ENCODE measurements at places on chromosomes 16 and 17.

DNA sequence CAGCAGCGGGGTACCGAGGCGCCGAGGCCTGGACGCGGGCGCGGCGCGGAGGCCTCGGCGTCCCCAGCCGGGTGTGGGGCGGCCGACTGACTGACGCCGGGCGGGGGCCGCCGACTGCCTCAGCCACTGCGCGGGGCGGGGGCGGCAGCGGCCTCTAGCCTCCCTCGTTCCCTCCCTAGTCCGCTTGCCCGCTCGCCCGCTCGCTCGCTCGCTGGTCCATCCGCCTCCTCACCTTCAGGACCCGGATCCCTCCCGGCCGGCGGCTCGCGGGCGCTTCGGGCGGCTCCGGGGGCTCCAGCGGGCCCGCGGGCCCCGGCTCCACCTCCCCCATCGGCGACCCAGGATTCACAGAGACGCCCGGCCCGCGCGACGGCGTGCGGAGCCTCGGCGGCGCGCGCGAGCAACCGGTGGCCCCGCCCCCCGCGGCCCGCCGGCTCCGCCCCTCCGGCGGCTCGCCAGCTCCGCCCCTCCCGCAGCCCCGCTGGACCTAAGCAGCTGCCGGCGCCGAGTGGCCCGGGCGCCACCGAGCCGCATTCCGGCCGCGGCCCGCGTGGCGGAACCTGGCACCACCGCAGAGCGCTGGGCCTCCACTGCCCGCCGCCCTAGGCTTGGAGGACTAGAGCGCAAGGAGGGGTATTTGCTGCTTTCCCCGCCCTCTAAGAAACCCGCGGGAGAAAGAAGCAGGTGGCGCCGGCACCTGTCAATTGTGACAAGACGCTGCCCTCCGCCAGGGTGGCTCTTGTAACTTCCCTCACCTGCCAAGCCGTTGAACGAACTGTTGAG, 773 bp downstream of the PHLPP2 start:
- DNase-seq, result peak; percentile 82

- DNase-seq, result no peak
These were observed 11.5 kb upstream of the BAHCC1 start for GRCh38 chr17:81383504-81384421.

DNA sequence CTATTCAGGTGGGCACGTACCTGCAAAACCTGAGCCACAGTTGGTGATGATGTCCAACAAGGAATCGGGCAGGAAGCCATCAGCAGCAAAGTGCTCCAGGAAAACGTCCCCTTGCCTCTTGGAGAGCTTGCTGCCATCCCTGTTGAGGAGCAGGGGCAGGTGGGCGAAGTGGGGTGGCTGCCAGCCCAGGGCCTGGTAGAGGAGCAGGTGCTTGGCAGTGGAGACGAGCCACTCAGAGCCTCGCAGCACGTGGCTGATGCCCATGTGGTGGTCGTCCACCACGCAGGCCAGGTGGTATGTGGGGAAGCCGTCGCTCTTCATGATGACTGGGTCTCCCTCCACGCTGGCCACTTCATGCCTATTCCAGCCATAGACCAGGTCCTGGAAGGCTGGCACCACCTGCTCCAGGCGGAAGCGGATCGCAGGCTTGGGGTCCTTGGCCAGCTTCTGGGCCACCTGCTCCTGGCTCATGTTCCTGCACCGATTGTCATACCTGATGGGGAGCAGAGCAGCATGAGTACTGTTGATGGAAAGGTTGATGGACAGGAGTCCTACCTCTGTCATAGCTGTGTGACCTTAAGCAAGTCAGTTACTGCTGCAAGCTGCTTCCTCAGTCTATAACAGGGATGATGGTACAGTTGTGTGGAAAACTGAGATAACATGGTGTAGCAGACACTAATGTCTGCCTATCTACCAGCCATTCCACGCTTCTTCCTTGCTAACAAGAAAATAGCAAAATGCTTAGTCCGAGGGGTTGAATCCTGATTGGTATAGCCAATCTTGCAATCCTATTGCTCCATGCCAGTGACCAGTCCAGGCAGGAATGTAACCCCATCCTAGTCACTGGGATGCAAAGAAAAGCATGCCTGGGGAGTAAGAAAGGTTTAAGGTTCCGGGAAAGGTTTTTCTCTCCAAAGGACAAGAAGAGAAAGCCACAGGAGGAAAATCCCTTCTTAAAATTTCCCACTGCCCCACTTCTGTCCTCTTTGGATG, 22.0 kb downstream of the EARS2 start:
- DNase-seq, result no peak

DNA sequence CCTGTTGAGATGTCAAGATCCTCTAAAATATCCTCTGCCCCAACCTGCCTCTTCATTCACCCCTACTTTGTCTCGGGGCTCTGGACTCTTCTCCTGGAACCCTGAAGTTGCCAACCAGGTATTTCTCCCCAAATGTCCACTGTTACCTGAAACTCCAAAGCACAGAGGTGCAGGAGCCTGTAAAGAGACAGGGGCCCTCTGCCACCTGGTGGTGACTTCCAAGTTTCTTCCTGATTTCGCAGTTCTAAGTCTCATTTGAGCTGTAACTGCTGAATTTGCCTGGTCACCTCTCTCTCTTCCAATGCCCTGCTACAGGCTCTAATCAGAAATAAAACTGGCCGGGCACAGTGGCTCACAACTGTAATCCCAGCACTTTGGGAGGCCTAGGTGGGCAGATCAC, 77.1 kb upstream of the RCVRN start:
- no peak for DNase-seq

DNA sequence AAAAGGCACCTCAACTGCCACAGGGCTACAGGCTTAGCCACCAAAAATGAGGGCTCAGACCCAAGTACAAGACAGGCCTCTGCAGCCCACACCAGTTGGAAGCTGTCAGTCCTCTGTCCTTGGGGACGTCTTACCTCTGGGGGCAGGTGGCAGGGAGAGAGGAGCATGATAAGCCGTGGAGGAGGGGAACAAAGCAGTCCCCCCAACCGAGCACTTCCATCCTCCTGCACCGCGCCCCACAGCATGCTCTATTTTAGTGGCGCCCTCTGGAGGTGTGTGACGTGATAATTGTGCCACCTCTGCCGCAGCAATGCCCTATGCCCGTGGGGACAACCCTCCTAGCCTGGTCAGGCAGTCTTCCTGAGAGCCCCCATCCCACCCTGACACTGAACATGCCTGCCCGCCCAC, 13.6 kb downstream of the G6PC3 start:
- DNase-seq, result peak; percentile 17

DNA sequence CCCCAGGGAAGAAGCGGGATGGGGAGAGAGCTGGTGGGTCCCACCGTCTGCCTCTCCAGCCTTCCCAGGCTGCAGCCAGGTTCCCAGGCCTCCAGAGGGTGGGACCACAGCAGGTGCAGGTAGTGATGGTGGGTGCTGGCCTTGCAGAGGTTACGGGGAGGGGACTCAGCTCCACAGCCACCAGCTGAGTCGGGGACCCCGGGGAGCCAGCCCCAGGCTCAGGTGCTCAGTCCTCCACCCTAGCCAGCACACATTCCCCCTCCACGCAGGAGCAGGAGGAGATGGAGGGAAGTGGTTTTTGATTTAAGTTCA, 5.0 kb downstream of the TP53I13 start:
- DNase-seq, result no peak

DNA sequence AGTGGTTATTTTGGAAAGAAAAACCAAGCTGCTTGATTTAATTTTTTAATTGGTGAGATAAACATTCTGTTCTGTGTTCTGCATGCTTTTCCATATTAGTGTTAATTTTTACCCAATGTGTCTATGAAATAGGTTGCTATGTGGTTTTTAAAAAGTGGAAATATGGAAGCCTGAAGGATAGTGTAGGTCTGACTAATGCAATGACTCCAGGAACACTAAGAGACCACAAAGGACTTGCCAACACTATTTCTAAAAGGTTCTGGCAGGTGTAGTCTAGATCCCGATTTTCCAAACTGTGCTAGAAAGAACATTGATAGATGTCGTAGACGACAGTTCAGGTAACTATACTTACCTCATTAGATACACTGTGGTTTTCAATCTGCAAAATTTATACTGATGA, 877.4 kb upstream of the GOT2 start:
- no peak for DNase-seq

DNA sequence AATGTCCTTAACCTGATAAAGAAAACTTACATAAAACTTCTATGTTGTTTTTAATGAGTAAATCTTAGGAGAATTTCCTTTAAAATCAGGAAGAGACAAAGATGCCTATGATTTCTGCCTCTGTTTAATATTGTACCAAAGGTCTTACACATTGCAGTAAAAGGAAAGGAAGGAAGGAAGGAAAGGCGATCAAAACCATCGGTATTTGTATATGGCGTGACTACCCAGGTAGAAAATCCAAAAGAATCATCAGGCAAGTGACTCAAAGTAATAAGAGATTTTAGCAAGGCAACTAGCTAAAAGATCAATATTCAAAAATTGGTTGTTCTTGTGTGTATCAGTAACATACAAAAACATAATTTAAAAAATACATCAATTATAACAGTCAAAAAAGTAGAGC, 3.5 kb downstream of the ICAM2 start:
- no peak for DNase-seq

GRCh38 chr17:38350035-38350434, 1.6 kb upstream of the SOCS7 start:
- DNase-seq, result no peak

GRCh38 chr17:62923258-62924150, 42.5 kb upstream of the TANC2 start:
- no peak for DNase-seq

DNA sequence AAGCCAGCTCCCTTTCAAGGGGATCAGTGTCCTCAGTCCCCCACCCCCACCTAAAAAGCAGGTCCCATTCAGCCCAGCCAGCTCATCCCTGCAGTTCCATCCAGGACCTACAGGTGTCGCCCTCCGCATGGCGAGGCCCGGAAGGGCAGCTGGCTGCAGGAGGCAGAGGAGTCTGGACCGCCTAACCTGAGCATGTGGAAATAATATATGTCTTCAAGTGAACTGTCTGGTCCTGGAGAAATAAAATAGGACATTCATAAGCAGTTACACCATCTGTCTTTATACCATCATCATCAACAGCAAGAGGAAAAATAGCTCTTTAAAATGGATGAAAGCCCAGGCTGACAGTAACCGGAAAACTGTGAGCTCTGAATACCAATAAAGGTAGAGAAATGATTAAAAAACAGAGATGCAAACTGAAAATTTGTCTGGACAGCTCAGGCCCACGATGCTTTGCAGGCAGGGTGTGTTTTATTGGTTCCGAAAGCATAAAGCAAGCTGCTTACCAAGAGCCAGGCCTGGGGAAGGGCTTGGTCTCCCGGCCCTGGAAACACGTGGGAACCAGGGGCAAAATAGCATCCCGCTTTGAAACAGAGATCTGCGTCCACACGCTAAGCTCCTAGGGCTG, 215.2 kb downstream of the ZFHX3 start:
- DNase-seq, result peak; percentile 60

DNA sequence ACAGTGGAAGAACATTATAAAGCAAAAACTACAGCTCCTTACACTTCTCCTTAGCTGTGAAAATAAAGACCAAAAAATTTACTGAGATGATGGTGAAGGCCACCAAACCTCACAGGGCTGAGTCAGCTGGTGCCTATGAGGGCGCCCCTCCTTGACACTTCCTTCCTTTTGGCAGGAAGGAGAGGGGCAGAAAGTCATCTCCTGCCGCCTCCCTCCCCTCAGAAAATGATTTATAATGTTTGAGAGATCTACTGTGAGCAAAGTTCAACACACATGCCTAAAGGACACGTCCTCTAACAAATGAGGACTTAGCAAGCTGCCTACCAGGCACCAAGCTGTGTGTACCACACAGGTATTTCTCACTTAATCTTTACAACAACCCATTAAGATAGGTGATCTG, 245.7 kb downstream of the PRKCA start:
- no peak for DNase-seq

GRCh38 chr17:21532763-21533385, 156.7 kb downstream of the KCNJ12 start:
- no peak for DNase-seq

DNA sequence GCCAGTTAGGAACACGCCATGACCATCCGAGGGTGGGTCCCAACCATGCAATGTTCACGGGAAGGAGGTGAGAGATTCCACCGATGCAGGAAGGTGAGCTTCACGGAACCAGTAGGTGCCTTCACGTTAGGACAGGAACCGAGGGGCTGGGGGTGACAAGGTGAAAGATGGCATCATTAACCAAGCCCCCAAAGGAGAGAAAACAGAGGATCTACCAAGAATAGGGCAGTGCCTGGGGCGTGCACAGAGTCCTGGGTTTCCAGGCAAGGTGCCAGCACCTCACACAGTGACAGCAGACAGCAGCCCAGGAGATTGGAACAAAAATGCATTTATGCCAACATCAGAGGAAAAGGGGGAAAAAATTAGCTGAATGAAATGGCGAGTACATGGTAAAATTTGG, 137.9 kb downstream of the GSG1L start:
- DNase-seq, result no peak

DNA sequence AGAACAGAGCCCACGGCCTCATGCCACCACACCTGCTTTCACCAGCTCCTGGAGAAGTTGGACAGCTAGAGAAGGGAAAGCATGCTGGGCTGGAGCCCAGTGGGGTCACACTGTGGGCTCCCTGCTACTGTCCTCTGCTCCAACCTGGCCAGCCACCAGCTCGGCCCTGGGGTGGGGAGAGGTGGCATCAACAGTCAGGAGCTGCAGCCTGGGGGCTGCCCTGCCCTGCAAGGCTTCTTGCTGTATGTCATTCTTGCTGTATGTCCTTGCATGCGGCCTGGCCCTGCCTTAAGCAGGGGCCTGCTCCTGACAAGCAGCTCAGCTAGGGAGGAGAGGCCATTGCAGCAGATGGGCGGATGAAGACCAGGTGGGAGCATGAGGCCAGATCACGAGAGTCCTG, 50.7 kb upstream of the CCL2 start:
- DNase-seq, result no peak

- no peak for DNase-seq
These were observed 871.3 kb upstream of the CDH8 start for GRCh38 chr16:62907562-62907961.

- DNase-seq, result no peak
These were observed 7.9 kb upstream of the BAIAP2 start for GRCh38 chr17:81027038-81027437.

- no peak for DNase-seq
These were observed 147.7 kb downstream of the SKAP1 start for GRCh38 chr17:48282303-48282702.

- DNase-seq, result no peak
These were observed 228.8 kb upstream of the AXIN2 start for GRCh38 chr17:65790241-65790640.

- no peak for DNase-seq
These were observed 304.4 kb downstream of the SEC14L1 start for GRCh38 chr17:77444984-77445759.

All from hematopoietic multipotent progenitor cell treated with erythropoietin and hydrocortisone succinate and interleukin-3 and kit ligand, for 15 days (in vitro differentiated cells).